ENCODE measurements at places on chromosomes 2 and 18.

GRCh38 chr2:67216103-67216502 is 181.0 kb upstream of the ETAA1 start:
- DNase-seq = no peak

- DNase-seq = no peak
These were observed 75.8 kb downstream of the DYNC1I2 start for GRCh38 chr2:171762879-171763573.

DNA sequence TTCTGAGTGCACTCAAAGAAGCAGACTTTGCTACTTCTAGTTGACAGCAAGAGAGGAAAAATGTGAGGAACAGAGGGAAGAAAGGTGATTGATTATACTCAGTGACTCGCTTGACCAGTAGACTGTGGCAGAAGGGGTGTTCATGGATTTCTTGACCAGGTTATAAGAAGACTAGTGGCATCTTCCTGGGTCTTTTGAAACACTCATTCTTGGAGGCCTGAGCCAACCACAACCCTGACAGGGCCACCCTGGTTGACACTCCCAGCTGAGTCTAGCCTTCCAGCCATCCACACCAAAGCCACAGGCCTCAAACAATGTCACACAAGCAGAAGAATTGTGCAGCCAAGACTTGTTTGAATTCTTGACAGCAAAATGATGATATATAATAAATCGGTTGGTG is 366.3 kb downstream of the SS18 start:
- DNase-seq = no peak

- no peak for DNase-seq
These were observed 10.8 kb downstream of the ANO7 start for GRCh38 chr2:241199286-241199685.

- DNase-seq = no peak
These were observed 375.1 kb upstream of the ID2 start for GRCh38 chr2:8306530-8307351.

DNA sequence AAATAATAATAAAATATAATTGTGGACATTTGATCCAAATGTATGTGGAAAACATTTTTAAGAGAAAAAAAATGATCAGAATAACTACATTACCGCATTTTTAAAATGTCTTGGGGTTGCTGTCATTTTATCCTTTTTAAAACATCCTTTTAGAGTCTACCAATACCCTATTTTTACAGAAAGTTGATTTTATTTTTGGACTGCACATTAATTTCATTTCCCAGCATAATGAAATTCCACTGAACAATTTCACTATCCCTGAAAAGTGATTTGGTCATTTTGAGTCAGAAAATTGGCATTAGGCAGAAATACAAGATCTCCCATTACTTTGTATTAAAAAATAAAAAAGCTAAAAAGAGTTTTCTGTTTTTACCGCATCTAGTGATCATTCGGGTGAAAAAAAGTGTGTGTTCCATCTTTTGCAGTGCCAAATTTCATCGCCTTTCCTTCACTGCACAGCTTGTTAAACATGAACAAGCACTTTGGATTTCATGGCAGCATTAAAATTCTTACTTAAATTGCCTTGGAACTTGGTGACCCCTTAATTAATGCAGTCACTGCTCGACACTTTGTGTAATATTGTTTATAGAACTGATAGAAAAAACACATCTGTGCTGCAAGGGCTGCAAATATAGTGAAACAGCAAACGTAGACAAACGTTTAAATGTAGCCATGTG is 611.7 kb downstream of the TSN start:
- no peak for DNase-seq

DNA sequence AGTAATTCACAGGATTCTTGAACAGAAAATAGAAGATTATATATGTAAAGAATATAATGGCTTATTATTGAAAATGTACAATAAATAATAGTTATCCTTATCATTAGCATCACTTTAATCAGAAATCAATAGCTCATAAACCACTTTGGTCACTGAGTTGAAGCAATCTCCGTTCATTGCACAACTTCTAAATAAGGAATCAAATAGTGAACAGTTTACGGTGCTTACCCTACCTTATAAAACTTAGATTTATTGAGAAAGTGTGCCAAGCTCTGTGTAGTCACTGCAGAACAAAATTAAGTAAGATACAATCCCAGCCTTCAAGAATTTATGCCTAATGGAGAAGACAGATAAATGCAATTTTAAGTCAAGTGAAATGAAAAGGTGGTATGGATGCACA is 6.7 kb downstream of the VSNL1 start:
- no peak for DNase-seq

DNA sequence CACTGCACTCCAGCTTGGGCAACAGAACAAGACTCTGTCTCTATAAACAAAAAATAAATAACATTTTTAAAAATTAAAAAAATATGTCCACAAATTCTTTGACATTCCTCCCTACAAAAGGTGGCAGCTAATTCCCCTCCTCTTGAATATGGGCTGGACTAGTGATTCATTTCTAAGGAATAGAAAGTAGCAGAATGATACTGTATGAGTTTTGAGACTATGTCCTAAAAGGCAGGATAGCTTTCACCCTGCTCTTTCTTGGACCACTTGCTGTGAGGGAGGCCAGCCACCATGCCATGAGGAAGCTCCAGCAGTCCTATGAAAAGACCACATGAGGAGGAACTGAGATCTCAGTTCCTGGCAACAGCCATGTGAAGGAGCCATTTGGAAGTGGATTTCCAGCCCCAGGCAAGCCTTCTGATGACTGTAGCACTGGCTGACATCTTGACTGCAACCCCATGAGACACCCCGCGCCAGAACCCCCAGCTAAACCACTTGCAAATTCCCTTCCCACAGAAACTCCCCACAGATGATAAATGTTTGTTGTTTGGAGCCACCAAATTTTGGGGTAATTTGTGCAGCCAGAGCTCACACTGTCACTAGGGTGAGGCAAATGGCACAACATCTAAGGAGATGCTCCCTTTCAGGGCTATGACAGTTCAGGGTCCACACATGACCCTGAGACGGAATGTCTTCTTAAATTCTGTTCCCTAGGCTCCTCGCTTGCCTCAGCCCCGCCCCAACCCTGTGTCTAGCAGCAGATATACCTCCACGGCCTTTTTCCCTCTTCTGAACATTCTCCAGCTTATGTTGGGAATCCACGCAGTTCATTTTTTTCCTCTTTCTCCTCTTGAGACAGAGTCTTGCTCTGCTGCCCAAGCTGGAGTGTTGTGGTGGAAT is 17.1 kb upstream of the ATOH8 start:
- DNase-seq = no peak

DNA sequence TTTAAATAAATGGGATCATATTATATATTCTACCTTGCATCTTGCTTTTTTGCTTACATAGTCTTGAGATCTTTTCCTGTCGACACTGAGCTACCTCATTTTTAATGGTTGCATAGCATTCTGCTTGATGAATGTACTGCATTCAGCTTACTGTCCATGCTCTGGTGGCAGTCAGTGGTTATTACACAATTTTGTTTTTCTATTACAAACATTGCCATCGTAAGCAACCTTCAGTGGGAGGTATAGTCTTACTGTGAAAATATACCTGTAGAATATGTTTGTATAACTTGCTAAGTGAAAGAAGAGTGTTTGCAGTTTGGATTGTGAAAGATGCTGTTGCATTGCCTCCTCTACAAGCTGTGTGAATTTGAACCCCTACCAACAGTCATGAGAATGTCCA is 43.4 kb downstream of the UBXN4 start:
- no peak for DNase-seq

GRCh38 chr2:102514061-102514785 is 41.2 kb downstream of the SLC9A4 start:
- DNase-seq = no peak

- DNase-seq = no peak
These were observed 120.3 kb upstream of the DNMT3A start for GRCh38 chr2:25462021-25462420.

GRCh38 chr2:152083202-152083875 is 15.5 kb downstream of the CACNB4 start:
- DNase-seq = no peak

DNA sequence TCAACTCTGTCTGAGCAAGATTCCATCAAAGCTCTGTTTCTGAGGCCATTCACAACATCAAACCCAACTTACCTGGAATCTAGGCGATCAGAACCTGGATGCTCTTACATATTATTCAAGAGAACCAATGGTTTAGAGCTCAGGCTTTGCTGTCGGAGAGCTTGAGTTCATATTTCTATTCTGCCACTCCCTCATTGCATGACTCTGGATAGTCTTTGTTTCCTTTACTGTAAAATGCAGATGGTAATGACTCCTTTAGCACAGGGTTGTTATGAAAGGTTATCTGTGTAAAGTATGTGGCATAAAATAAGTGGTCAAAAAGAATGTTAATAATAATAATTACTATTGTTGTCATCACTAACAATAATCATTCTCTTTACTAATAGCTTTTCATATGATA is 12.6 kb downstream of the RELCH start:
- DNase-seq = no peak

- DNase-seq = no peak
These were observed 108.9 kb upstream of the DAPL1 start for GRCh38 chr2:158686210-158686691.

GRCh38 chr2:119407430-119408220 is 24.0 kb upstream of the TMEM37 start:
- DNase-seq = no peak

DNA sequence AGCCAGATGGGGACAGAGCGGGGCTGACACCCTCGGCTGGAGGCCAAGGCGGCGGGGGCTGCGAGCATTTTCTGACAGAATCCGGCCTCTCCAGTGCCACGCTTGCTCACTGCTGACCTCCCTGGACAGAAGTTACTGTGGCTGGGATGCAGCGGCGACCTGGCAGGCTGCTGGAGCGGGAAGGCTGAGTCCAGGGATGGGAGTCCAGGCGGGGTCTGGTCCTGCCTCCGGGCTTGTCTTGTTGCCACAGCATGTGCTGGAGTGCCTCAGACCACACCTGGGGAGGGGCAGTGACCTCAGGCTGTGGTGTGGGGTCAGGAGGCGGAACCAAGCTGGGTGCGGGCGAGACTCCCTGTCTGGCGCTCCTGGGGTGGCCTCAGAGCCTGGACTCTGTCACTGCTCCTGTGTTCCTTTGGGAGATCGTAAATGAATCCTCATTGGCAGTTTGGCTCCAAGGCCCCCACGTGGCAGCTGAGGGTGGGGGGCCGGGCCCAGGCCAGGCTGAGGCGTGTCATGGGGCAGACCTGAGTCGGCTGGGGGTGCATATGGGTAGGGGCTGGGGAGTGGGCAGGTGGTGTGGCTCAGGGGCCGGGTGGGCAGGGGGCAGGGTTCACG is 5.5 kb downstream of the BOK start:
- DNase-seq = no peak

DNA sequence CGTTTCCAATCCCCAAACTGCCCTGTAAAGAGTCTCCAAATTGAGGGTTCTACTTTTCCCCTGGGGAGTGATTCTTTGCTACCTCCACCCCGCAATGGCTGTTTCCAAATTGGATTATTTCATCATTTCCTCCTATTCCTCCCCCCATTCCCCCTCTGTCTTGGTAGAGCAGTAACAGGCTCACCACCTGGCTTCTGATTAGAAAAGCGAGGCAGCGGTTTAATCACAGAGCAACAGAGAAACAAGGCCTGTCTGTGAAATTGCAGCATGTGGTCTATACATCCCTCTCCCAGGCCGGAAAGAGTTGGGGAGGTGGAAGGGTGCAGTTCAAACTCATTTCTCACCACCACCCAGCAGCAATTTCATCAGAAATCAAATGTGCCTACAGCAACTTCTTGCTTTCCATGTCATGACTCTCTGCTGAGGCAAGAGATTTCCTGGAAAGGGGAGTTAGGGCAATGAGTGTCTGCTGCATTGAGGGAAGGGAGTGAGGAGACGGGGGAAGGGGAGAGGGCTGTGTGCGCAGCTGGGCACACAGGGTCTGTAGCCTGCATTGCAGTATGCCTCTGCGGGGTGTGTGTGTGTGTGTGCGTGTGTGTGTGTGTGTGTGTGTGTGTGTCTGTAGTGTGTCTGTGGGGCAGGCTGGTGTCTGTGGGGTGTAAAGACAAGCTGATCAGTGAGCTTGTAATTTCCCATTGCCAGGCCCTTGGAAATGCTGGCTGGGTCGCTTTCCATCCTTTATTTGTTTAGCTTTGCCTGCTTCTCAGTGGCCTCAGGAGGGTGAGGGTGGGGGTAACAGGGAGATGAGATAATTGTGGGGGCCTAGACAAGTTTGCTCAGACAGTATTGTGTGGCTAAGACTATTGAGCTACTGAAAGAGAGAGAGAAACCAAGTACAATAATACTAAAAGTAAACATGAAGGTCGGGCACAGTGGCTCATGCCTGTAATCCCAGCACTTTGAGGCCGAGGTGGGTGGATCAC is 13.5 kb upstream of the IGFBP2 start:
- no peak for DNase-seq

DNA sequence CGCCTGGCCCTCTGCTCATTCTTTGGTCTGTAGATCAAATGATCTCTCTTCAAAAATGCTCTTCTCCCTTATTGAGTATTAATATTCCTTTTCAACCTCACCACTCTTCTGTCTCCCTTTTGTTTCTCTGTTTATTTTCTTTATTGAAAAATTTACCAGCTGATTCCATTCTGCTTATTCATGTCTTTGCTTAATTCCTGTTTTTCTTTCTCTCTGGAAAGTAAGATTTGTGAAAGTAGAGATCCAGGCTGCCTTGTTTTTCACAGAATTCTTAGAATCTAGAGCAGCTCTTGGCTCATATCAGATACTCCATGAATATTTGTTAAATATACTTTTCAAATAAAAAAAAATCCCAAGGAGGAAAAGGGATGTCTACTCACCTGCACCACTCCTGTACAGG is 157.0 kb downstream of the DOCK10 start:
- DNase-seq = no peak

DNA sequence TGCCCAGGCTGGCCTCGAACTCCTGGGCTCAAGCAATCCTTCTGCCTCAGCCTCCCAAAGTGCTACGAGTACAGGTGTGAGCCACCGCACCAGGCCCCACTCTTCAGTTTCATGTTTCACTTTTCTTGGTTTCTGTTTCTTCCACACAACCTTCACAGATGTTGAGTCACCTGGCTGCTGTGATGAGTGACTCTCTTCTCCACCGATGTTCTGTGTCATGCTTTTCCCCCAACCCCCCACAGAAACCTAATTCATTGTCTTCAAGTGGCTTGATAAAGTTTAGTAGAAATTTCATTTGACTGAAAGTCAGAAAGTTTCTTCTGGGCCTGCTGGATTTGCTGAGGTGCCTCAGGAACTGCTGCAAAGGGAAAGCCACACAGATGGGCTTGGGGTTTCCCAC is 78.5 kb downstream of the SPHKAP start:
- no peak for DNase-seq

GRCh38 chr2:176081376-176081836 is 2.4 kb downstream of the EVX2 start:
- DNase-seq = no peak

All from stimulated activated CD4-positive, alpha-beta T cell treated with anti-CD3 and anti-CD28 coated beads, Interleukin-4, amount 100 ng/mL, for 48 hours (primary cell).